ENCODE measurements at places on chromosomes 2 and 18.

DNA sequence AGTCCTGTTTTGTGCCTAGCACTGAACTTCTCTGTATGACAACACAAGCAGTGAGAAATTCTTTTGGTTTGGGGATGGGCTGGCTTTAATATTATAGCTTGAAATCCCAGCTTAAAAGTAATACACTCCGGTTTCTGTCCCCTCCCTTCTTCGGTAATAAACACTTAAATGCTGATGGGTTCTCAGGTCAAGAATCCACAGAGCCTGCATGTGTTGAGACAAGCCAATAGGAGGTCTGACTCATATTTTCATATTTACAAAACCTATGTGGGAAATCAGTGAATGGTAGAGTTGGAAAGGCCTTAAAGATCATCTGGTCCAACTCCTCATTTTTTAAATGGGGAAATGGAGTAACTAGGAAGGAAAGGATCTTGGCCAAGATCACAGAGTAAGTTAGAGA is 47.5 kb downstream of the VSNL1 start:
- no peak for DNase-seq

DNA sequence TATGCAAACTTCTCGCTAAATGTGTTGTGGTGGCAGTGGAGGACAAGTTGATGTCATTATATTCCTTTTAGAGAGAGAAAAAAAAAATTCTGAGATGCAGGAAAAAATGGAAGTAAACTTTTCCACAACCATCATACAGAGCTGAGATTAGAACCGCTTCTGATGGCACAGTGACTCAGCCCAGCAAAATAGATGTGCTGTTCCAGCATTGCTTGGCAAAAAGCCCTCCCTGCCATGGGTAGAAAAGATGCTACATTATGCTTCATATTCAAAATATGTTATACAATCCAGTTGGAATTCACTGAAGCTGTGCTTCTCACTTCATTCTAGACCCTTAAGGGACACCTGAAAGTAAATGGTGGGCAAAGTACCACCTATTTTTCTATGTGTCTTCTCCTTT is 1047.6 kb upstream of the FANCL start:
- DNase-seq, result no peak

DNA sequence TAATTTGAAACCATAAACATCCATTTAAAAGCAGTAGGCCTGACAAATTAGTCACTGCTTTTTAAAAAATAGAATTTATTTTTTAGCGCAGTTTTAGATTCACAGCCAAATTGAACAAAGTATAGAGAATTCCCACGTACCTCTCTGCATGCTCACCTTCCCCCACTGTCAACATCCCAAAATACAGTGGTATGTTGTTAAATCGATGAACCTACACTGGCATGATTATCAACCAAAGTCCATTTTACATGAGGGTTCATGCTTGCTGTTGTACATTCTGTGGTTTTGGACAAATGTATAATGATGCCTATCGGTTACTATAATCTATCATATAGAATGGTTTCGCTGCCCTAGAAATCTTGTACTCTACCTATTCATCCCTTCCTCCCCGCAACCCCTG is 5.6 kb upstream of the ELOA2 start:
- DNase-seq, result no peak

- no peak for DNase-seq
These were observed 62.2 kb upstream of the STPG4 start for GRCh38 chr2:47217277-47217676.

DNA sequence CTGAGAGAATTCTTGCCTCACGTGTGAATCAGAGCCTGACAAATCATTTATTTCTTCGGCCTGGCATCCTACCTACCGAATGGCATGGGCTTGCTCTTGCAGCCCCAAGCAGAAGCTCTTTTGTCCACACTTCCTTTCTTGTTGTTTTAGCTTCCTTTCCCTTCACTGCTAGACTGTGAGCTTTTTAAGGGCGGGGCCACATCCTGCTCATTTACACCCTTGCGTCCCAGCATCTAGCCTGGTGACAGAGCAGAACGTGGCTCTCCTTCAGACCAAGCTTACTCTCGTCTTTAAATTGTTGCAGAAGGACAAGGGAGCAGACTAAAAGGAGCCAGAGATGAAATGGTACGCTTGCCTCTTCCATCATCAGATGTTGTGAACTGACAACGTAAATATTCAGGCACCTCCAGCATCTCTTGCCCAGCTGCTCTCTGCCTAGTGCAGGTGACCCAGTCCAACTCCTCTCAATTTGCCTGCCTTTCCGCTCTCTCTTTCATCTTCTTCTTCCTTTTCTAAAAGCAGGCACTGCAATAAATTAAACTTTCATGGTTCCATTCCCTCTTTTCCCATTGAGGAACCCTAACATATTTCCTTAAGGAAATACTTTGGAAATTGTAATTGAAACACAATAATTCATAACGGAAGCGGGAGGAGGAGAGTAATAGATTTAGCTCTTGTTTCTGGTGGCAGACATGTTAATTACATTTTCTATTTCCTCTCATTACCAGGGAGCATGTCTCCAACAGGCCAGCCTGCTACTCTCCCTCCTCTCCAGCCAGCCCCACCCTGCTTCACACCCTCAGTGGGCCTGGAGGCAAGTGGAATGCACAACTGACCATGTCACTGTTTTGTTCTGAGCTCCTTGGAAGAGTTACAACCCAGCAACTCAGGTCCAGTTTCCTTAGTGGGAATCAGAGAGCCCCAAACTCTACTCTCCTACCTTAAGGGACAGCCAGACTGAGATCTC is 228.1 kb upstream of the TRIB2 start:
- peak; percentile 39 for DNase-seq
